Fibroblast of the aortic adventitia (primary cell): ENCODE measurements at places on chromosomes 7 and 10. TPM values are rescaled to one million over a fixed set of nuclear protein-coding genes. Genes with fewer than 3 reads are reported as not detected.

MRC1 gene
- 0.08 and 0.09 TPM in 2 replicates for total RNA-seq

NT5C3A gene
- 17.1 and 26.8 TPM in 2 replicates for total RNA-seq

GNA12 gene
- total RNA-seq, result 16.2 and 19.5 TPM in 2 replicates

TFR2 gene
- total RNA-seq, result 0.08 and 1.2 TPM in 2 replicates

MSMB gene
- total RNA-seq, result not detected in 2 replicates

LIPM gene
- 0.82 TPM in 1 of 2 replicates, not detected in the other for total RNA-seq

FAM25A gene
- not detected in 2 replicates for total RNA-seq

- DNase-seq, result no peak
Measured at GRCh38 chr10:48284811-48285210, 10.3 kb upstream of the FRMPD2 start.

- no peak for DNase-seq
Measured at GRCh38 chr10:43687373-43687772, 38.7 kb upstream of the ZNF32 start.

GRCh38 chr7:103521937-103522336 is 75.9 kb upstream of the SLC26A5 start:
- DNase-seq, result no peak

- no peak for DNase-seq
Measured at GRCh38 chr7:43649755-43650274, 66.9 kb downstream of the STK17A start.

DNA sequence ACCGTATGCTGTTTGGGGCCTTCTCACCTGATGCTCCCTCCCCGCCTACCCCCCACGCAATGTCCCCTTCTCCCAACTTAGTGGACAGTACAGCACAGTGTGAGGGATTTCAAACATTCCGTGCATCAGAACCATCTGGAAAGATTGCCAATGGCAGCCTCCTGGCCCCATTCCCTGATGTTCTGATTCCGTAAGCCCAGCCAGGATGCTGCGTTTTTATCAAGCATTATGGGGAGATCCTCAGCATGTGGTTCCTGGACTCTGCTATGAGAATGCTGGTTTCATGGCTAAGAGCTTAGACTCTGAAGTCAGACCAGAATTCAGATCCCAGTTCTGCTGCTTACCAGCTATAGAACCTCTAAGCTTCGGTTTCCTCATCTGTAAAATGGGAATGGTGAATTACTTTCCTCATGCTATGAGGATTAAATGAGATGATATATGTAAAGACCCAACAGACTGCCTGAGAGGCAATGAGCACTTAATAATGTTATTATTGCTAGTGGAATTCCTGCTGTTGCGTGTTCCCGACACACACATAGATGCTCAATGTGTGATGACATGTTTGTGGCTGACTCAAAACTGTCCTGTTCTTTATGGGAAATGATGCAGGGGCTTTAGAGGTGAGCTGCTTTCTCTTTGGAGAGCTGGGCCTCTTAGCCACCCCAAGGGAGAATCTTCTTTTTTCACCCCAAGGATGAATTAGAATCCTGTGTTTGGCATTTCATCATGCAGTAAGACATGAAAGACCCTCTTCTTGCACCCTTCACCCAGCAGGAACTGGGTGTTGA is 60.8 kb upstream of the SMNDC1 start:
- no peak for DNase-seq

DNA sequence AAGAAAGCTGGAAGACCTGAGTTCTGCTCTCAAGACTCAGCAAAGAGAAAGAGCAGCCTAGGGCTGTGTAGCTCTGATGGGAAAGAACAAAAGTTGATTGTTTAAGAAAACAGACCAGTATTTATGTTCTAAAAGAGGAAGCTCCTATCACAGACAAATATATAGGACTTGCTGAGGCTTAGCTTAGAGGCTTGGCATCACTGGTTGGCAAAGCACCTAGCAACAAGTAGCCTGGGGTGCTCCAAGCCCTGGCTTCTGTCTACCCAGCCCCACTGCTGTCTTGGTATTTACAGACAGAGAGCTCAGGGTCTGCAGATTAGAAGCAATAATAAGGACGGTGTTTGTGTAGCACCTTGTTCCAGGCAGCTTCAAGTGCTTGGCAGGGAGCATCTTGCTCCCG is 36.9 kb upstream of the CCDC3 start:
- DNase-seq, result no peak

DNA sequence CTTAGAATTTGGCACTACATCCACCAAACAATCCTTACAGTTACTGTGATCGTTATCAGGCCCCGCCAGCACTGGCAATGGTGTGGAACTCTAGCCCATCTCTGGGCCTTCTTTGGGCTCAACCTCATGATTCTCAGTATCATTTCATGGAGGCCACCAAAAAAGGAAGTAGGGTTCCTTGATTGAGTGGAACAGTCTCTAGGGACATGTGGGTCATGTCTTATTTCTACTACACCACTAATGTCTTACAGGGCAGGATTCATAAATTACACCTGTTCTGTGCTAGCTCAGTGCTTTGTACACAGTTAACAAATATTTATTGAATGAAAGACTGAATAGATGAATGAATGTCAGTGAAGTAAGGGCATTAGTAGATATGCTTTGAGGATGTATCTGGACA is 53.9 kb downstream of the AP3M1 start:
- no peak for DNase-seq

DNA sequence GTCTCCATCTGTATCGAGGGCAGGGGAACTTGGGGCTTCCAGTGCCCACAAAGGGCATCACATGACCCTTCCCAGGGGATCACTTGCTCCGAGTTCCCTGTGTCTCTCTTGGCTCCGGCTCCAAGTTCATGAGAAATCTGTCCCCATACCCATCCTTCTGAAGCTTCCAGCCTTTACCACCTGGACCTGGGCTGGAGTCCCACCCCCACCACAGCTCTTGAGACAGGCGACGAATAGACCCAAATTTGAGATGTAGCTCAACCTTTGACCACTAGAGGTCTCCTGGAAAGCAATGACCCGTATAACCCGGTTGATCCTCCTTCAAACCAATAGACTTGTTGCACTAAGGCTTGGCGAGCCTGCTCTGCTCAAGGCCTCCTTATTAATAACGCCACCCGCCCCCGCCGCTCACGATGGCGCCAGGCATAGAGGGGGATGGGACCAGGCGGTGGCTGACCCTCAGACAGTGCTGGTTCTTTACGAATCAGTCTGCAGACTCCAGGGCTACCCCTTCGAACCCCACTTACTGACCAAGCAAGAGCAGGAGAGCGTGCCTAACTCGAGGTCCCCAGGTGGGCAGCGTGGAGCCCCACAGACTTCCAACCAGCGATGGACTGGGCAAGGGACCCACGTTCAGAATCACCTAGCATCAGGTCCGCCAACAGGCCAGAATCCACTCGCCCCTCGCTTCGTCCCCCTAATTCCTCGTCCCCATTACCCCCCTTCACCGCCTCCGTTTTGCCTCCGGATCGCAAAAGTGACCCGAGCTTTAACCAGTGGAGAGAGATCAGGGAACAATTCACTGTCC is 4.4 kb upstream of the ARID5B start:
- peak; percentile 83 for DNase-seq

DNA sequence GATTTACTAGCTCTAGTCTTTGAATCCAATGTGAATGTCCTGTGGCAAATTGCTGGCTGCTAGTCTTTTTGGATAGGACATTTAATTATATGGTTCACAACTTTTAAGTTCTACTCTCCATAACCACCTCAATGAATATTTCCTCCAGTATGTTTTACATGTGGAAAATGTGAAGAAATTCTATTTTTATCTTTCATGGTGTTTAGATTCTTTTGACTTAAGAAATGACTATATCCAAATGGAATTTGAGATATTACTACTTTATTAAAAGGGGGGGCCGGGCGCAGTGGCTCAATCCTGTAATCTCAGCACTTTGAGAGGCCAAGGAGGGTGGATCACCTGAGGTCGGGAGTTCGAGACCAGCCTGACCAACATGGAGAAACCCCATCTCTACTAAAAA is 202.0 kb downstream of the ARL4A start:
- peak; percentile 58 for DNase-seq

GRCh38 chr10:112637901-112638300 is 190.9 kb downstream of the VTI1A start:
- no peak for DNase-seq

DNA sequence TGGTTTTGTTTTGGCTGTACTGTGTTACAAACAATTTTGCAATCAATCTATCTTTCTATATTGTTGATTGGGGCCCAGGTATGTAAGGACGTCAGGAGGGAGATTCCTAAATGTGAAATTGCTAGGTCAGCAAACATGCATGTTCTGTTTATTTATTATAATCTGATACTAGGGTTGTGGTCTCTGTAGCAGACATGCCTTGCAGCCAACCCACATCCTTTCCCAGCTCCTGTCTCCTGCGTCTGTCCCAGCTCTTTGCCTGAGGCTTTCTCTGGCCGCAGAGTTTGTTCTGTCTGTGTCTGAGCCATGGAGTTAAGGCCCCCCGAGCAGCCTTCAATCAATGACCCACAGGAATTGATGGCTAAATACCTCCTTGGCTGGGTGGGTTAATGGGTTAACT is 124.0 kb upstream of the ZEB1 start:
- no peak for DNase-seq

GRCh38 chr10:78319841-78320240 is 286.2 kb downstream of the RPS24 start:
- no peak for DNase-seq

- peak; percentile 11 for DNase-seq
Measured at GRCh38 chr7:48041653-48041970, 6.3 kb downstream of the C7orf57 start.

DNA sequence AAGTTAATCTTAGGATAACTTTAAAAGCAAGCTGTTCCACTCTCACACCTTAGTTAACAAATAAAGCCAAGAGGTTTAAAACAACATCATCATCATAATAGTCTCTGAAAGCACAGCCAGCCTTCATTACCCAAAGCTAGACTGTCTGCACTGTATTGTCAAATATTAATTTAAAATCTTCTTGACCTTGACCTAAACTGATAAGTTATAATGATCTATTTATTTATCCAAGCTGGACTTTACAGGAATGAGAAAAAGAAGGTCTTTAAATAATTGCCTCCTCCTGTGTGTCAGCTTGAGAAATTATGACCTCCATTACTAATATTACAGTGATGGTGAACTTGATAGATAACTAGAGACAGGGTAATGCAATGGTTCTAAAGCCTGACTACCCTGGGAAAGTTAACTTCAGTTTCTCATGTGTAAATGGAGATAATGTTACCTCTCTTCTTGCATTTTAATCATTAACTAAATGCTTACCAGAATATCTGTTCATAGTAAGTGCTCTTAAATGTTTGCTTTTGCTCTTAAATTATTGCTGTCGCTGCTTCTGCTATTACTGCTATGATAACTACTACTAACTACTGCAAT is 111.0 kb downstream of the KAT6B start:
- DNase-seq, result no peak

DNA sequence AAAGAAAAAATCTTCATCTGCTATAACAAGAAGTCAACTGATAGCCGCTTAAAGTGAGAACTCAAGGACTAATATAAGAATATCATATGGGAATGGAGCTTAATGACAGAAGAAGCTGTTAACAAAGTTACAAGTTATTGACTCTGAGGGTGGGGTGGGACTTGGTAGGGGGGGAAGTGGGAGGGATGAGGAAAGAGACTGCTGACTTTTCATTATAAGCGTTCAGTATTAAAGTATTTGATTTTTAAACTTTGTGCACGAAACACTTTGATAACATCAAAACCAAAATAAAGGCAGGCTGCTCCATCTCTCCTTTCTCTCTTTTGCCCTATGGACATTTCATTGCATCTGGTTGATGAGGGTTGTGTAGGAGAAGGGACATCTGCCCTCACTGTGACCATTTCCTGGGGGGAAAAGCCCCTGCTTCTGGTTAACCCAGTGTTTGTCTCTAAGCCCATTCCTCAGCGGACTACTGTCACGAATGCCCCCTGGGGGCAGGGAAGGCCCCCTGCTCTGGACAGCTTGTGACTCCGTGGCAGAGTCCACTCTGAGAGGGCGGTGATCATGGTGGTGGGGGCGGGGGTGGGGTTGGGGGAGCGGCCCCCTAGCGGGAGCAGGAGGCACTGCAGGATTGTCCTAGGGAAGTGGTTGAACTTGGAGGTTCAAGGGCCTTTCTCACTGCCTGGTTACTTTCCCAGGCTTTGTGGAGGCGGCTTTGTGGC is 17.4 kb downstream of the SLC13A4 start:
- DNase-seq, result no peak

GRCh38 chr10:74912682-74913081 is 86.3 kb downstream of the KAT6B start:
- no peak for DNase-seq

- DNase-seq, result no peak
Measured at GRCh38 chr7:46847126-46847525, 734.8 kb downstream of the TNS3 start.

GRCh38 chr10:80452069-80452468 is 2.0 kb upstream of the TSPAN14 start:
- DNase-seq, result no peak

DNA sequence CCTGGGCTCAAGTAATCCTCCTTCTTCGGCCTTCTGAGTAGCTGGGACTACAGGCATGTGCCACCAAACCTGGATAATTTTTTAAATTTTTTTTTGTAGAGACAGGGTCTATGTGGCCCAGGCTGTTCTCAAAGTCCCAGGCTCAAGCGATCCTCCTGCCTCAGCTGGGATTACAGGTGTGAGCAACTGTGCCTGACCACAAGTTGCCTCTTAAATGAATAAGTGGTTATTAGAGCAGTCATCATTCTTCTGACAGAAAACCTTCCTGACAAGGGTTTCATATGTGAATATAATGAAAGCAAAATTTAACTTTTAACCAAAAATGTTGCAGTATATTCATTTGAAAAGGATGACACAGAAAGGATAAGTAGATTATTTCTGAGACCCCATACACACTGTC is 532.5 kb downstream of the GRM8 start:
- no peak for DNase-seq

GRCh38 chr7:158101821-158102450 is 485.7 kb downstream of the PTPRN2 start:
- DNase-seq, result no peak

DNA sequence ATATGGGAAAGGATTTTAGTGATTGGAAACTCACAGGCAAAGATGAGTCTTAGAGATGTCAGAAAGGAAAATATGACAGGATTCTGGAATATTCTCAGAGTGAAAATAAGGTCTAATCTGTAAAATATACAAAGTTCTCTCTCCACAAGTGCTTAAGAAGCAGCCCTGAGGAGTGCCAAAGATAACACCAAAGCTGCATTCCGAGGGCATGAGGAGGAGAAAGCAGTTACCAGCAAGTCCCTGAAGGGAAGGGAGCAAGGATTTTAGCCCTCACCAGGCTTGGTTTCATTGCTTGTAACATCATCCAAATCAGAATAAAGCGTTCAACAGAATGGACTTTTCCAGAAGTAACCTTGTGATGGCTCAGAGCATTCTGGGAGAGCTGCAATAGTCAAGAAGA is 31.4 kb upstream of the DLX6 start:
- peak; percentile 60 for DNase-seq

GRCh38 chr7:325811-326210 is 35.8 kb downstream of the FOXL3 start:
- DNase-seq, result no peak

DNA sequence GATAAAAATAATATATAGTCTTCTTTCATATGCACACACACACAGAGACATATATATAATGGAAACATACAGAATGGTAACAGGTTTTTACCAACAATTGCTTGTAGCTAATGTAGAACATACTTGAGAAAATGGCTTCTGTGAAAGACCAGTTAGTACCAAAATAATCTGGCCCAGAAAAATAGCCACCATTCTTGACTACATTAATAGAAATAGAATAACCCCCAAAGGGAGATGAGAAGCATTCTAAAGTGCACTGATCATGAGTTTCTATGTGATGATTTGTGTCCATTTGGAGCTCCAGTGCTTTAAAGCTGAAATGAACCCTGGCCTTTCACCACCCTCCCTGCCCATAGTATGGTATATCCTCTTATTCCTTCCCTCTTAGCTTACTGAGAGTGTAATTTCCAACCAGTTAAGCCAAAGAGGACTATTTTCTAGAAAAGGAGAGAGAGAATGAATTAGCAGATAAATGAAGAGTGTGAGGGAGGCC is 22.9 kb upstream of the IFIT2 start:
- DNase-seq, result no peak
